Fibroblast of skin of scalp (primary cell): ENCODE measurements at places on chromosomes 7 and 10.

DNA sequence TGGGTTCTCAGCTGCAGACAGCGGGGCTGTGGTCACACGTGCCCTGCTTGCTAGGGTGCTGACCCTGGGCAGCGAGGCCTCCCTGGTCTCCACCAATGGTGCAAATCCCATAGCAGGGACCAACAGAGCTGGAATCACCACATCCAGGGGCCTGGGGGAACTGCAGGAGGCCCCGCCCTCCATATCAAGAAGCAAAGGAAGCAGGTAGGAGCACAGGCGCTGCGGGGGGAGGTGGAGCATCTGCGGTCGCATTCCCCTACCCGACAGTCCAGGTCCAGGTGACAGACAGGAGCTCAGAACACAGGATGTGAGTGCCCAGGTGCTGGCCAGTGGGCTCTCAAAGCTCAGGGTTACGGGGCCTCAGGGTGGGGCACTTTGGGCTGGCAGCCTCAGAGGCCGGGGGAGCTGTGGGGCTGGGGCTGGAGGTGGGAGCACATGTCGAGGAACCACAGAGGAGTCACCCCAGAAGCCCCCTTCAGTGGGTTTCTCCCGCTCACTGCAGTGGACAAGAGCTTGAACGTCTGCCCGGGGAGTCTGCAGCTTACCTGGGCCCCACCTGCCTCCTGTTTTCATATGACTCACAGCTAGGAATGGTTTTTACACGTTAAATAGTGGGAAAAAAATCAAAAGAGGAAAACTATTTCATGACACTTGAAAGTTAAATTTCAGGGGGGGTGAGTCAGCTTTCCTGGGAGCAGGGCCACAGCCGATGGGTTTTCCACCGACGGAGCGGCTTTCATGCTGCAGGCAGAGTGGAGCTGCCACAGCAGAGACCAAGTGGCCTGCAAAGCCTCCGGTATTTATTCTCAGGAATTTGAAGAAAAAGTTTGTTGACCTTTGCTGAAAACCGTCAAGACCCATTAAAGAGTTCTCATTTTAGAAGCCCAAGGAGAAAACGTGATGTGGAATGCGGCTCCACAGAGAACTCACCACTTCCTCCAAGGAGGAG, 148.7 kb upstream of the PPP2R2D start:
- no peak for DNase-seq

DNA sequence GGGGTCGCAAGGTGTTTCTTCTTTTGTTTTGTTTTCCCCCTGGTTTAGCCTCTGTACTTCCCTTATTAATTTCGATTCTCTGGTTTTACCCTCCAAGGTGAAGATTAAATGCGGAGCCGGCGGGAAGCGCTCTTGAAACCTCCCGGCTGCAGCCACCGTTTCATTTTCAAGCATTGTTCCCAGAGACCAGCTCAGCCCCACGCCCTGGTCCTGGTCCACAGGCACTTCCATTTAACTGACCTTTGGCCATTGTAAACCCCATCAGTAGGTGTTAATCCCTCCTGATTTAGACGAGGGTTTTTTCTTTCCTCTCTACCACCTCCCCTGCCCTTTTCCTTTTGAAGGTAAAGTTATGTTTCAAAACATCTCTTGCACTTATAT, 39.2 kb upstream of the ENO4 start:
- DNase-seq = no peak

GRCh38 chr10:12322583-12323131, 26.7 kb upstream of the CAMK1D start:
- no peak for DNase-seq

- DNase-seq = peak; percentile 68
Observed at GRCh38 chr10:69874449-69874848, 72.7 kb downstream of the COL13A1 start.

DNA sequence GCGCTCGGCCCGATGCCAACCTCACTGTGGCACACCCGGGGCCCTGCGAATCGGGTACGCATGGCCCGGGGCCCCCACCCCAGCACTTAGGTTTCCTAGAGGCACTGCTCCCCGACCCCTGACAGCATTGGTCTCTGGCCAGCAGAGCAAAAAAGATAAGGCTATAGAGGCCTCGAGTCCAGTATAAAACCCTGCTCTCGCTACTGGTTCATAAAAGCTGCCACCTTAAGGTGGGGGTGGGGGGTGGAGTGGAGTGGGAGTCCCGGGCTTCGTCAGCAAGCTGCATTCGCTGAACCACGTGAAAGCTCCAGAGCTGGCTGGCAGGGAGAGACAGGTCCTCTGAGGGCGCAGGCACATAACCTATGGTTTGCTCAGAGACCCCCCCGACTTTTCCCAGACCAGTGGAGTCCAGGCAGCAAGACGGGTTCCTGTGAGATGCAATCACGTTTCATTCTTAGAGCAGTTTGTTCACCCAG, 1.3 kb downstream of the KAZALD1 start:
- DNase-seq = no peak

DNA sequence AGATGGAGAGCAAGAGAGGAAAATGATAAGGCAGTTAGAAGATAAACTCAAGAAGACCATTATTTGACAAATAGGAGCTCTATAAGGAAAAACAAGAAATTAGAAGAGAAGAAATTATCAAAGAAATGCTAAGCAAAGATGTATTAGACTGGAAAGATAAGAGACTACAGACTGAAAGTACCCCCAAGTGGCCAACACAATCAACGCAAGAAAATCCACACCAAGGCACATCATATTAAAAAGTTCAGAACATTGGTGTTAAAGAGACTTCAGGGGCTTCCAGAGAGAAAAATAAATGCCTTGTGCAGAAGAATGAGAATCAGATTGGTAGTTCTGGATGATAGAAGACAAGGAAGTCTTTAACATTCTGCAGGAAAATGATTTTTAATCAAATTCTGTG, 46.0 kb downstream of the SH2D4B start:
- DNase-seq = no peak

- DNase-seq = no peak
Observed at GRCh38 chr7:53351681-53352080, 316.2 kb downstream of the POM121L12 start.

DNA sequence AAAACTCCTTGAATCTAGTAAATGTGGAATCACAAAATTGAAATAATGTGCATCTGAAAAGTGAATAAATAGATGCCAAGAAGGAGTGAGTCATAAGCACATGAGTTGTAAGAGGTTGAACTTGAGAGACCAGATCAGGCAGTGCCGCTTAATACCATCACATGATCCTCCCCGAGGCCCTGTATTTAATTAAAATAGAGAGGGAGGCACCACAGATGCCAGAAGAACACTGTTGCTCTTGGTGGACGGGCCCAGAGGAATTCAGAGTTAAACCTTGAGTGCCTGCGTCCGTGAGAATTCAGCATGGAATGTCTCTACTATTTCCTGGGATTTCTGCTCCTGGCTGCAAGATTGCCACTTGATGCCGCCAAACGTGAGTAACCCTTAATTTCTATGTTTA, at the start of gene GPNMB:
TSS of gene GPNMB (plus strand) at position 221 of the 400 bp plus-strand sequence. CDS start at position 304, 83 bp downstream.
- DNase-seq = peak; percentile 95

DNA sequence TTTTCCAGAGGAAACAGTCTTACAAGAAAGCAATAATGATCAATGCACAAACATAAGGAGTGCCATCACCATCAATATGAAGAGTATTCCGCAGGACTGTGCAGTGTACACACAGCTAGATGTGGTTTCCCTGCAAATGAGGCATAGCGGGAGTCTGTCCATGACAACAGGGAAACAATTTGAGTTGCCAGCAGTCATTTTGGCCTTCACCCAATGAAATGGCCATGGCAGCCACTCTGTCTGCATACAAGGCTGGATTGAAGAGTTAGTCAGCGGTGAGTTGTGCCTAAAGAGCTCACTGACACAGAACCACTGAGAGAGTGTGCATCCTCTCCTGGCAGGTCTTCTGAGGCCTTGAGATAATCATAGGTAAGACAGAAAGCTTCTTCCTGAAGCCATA, 303.3 kb downstream of the IPMK start:
- DNase-seq = peak; percentile 48

DNA sequence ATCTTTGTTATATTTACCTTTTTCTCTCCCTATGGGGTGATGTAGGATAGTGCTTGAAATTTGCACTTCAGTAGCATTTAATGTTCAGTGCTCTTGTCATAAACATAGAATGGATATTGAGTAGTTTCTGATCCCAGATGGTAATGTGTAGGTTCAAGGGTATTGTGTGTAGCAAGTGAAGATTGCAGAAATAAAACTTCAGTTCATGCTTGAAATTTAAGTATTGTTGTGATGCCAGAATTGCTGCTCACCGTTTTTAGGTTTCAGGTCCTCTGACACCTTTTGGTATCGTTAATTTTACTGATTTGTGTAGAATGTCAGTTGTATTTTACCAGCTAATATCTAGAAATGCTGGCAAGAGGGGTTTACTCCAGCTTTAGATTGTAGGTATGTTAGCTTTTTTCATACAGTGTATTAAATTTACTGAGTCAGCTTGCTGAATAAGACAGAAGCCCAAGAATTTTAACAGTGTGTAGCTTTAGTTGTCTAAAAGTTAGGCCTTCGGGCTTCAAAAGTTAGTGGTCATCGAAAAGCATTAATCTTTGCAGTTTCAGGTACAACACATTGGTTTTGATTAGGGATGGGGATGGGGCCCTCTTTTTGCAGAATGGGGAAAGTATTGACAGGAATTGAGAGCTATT, 1.9 kb downstream of the PTEN start:
- DNase-seq = no peak

DNA sequence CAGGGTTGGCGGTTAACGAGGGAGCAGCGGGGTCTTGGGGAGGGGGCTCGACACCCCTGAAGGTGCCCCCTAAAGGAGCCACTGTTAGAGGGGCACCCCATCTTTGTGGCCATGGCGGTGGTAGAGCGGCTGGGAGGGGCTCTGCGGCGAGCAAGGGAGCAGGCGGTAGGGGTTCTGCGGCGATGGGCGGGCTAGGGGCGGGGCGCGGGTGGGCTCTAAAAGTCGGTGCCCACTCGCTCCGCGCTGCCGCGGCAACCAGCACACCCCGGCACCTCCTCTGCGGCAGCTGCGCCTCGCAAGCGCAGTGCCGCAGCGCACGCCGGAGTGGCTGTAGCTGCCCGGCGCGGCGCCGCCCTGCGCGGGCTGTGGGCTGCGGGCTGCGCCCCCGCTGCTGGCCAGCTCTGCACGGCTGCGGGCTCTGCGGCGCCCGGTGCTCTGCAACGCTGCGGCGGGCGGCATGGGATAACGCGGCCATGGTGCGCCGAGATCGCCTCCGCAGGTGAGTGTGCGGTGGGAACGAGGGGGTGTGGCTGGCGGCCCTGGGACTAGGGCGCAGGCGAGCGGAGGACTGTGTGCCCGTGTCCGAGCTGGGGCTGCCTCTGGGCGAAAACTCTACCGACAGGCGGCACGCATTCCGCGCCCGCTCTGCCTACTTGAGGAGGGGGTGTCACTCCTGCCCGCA, at the start of gene MEST:
TSS of gene MEST (plus strand) at position 245 of the 682 bp plus-strand sequence. CDS start at position 474, 229 bp downstream.
- peak; percentile 58 for DNase-seq

DNA sequence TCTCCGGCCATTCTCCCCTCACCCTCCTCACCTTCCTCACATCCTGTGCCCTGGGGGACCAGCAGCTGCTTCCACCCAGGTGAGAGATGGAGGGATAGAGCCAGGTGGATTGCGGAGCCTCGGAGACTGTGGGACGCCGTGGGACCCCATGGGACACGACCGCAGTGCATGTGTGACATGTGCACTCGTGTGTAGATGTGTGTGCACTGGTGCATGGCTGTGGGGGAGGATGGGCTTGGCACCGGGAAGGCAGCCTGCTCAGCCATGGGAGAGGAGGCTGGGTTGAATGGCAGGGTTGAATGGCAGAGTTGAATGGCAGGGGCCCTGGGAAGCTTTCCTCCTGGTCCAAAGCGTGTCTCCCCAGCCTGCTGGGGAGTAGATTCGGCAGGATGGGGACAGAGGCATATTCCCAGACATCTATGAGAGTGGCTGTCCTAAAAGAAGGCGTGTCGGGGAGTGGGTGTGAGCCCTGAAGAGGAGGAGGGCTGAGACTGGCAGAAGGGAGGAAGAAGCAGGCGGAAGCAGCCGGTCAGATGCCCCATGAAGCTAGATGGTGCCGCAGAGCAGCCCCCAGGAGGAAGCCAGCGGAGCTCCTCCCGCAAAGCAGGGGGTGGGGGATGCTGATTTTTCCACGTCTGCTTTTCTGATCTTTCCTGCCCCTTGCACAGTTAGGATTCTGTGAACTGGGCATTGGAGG, 815 bp downstream of the GIMAP8 start:
- DNase-seq = no peak

GRCh38 chr7:127252778-127253280, at the start of gene GRM8:
Gene GRM8 (minus strand): TSS chr7:127252941.
- peak; percentile 26 for DNase-seq

- DNase-seq = no peak
Observed at GRCh38 chr10:28951484-28951883, 274.2 kb downstream of the BAMBI start.

GRCh38 chr10:128498378-128498730, 372.1 kb upstream of the MKI67 start:
- no peak for DNase-seq

DNA sequence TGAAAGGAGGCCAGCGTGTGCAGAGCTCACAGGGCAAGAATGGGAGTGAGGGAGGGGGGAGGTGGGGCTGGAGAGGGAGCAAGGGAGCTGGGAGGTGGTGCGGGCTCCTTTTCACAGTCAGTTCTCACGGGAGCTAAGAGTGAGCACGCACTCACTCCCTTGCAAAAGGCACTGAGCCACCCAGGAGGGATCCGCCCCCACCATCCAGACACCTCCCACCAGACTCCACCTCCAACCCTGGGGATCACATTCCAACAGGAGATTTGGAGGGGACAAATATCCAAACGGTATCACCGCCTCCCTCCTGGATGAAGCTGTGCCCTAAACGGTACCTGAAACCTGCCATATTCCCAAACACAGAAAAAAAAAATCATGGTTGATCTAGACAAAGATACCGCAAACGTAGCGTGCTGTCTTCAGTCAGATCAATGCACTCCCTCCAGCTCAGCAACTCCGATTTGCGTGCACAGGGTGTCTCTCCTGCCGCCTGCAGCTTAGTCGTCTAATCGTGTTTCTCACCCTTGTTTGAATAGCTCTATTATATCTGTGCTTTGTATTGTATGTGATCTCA, 20.3 kb upstream of the PRKAG2 start:
- DNase-seq = no peak

GRCh38 chr10:78383378-78384048, 349.9 kb downstream of the RPS24 start:
- DNase-seq = peak; percentile 30

- DNase-seq = no peak
Observed at GRCh38 chr10:97852277-97852676, 2.6 kb downstream of the GOLGA7B start.

DNA sequence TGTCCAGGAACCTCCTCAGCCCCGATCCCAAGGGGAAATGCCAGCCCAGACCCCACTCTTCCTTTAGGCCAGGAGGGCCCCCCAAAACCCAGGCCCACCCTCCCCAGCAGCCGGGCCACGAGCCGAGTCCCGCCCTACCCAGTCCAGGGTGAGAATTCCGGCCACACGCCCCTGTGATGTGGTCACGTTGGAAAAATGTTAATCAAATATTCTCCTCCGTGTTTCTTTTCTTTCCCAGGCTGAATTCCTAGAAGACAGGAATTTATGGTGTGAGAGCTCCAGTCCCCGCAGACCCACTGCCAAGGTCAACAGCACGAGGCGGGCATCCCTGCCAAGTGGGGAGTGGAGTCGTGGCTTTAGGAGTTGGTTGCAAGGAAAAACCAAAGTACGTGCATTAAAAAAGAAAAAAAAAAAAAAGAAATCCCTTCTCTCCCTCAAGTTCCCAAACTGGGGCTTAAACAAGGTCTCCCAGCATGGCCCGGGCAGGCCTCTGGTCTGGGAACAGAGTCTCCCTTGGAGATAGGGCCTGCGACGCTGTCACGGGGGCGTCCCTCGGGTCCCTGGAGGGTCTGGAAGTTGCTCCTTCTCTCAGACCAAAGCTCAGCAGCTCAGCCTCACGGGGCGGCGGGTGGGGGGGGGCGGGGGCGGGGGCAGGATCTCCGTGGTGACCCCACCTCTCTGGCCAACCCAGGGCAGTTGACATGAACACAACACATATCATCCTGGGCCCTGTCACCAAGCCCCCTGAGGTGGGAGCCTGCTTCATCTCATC, 28.1 kb upstream of the ELN start:
- DNase-seq = peak; percentile 98
